B cell (primary cell): ENCODE measurements at places on chromosomes 12 and 14.
A peak's percentile ranks its signal among the peaks of the same experiment; 100 is the strongest.

DNA sequence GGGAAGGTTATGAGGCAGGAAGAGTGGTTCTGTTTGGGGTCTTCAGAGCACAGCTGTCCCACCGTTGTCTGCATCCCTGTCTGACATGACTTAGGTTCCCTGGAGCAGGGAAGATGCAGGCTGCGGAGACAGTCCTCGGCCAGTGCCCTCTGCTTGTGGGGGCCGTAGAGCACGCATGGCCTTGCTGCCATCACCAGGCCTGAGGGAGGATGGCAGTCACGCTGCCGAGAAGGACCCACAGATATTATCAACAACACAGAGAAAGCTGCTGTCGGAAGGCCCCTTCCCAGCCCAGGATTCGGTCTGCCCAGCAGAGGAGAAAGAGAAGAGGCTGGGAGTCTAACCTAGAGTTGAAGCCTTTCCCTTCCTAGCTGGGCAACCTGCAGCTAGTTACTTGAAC is 35.0 kb downstream of the ERH start:
- DNase-seq: no peak

DNA sequence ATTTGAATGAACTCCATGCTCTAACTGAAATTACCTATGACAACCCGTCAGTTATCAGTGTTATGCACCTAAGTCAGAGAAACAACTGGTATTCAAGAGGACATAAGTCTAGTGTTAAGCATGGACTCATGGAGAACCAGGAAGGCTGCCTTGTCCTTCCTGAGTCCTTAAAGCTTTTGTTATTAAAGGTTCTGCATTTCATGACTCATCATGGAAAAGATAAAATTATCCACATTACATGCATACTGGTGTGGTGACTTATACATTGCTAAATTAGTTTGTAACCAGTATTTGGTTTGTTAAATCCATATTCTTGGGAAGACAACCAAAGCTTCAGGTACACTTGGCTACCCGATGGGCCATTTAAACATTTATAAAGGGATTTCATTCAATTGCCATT is 6.5 kb upstream of the OR4E1 start:
- DNase-seq: no peak

DNA sequence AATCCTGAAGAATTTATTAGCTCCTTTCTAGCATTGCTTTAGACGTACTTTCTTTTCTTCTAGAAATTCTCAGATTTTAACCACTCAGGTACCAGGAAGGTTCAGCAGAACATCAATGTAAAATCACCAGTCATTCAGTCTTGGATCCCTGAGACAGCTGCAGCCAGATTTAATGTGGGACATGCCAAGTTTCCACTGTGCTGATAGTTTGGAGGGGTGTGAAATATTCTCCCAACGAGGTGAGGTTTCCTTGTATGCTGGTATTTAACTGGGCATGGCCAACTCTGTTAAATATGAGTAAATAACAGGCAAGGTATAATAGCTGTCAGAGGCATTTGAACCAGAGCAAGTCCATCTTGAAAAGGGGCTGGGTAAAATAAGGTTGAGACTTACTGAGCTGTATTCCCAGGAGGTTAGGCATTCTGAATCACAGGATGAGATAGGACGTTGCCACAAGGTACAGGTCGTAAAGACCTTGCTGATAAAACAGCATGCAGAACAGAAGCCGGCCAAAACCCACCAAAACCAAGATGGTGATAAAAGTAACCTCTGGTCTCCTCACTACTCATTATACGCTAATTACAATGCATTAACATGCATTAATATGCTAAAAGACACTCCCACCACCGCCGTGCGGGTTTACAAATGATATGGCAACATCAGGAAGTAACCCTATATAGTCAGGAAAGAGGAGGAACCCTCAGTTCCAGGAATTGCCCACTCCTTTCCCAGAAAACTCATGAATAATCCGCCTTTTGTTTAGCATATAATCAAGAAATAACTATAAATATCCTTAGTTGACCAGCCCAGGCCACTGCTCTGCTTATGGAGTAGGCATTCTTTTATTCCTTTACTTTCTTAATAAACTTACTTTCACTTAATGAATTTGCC is 75.2 kb upstream of the RASSF8 start:
- no peak for DNase-seq

GRCh38 chr14:105933238-105933637 is 406.9 kb downstream of the TMEM121 start:
- DNase-seq: no peak

DNA sequence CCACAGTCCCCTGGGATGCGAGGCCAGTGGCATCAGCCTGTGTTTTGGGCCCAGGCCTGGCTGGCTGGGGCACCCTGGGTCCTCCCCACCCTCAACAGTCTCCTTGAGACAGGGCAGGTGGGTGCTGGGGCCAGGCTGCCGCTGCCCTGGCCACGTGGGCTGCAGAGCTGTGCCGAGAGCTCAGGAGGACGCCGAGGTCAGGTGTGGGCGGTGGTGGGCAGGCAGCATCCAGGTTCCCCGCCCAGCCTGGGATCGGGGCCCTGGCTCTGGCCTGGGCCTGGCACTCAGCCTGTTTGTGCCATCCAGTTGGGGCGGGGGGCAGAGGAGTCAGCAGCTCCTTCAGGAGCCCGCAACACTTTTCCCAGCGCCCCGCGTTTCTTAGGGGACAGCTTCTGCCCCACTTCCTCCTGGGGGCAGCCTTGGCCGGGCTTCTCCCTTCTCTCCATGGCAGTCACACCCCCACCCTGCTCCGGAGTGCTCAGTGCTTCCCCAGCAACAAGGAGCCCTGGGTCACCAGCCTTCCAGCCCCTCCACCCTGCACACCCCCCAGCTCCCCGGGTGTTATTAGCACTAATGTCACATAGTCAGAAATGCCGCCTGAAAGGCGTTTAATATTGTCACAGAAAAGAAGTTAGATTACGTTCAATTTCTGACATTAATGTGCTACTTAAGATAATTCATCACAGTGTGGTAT is 30.8 kb downstream of the KIF26A start:
- no peak for DNase-seq

DNA sequence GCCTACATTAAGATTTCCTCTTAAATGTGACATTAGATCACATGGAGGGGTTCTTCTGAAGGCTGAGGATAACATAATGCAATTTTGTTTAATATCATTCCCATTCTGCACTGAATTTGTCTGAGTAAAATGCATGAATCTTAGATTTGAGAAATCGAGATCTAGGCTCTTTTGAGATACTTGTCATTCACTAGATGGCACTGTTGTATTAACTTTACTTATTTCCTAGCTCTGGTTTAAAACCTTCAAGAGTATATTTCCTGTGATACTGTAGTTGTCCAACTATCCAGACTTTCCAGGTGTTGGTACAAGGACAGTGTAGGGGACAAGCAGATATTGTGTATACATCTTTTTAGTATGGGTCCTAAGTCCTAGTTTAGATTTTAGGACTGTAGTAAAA is 91.7 kb upstream of the SEL1L start:
- DNase-seq: no peak

- no peak for DNase-seq
Observed at GRCh38 chr12:74959657-74960056, 250.0 kb downstream of the KCNC2 start.

GRCh38 chr12:3310271-3311026 is 180.6 kb upstream of the PRMT8 start:
- no peak for DNase-seq

DNA sequence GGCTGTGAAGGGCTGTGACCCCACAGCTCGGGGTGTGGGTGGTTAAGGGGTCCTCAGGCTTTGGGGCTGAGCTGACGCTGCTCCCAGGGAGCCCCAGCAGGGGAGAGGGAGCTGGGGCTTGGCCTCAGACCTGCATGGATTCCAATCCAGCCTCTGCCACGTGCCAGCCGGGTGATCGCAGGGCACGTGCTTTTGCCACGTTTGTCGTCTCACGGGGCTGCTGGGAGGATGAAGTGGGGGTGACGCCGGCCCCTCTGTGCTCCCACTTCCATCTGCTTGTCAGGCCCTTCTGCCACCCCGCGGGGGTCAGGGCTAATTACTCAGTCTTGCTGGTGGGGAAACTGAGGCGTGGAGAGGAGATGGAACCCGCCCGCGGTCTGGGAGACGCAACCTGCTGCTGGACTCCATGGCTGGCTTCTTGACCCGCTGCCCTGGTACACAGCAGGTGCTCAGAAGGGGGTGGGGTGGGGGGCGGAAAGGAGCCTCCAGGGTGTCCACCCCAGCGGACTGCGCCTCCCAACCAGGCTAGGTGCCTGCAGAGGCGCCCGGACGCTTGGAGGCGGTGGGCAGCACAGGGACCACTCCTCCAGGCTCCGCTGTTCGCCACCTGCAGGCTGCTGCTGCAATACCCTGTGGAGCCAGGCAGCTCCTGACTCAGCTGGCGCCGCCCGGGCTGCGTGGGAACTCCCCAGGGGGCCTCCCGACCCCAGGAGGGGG is 36.4 kb upstream of the PRIMA1 start:
- no peak for DNase-seq

DNA sequence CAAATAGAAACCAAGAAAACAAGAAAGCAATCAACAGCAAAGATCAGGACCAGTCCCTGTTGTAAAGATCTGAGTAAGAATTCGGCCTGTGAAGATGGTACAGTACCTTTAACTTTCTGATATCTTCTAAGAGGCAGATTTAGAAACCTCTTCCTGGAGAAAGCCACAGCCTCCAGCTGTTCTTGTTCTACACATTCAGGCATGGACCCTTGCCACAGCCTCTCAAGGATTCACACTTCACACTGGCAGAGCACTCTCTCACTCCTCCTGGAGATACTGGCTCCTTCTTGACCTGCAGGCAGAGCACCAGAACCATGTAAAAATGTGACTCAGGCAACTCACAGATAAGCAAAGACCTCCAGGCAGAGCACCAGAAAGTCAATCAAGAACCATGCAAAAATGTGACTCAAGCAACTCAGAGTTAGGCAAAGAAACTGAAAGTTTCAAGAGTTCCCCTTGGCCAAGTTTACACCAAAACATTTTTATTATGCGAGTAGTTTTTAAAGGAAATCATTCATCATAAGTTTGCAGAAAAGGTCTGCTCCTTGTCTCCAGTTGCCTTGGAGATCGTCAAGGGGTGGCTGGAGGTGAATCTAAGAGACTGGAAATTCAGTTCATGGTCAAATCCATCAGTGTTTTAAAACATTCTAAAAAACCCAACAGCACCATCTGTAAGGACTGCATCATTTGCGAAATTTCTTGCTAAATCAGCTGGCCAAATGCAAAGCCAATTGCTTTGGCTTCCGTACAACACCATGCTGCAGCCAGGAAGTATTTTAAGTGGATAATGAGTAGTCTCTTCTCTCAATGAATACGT is 119.3 kb upstream of the MDM1 start:
- peak; percentile 46 for DNase-seq

DNA sequence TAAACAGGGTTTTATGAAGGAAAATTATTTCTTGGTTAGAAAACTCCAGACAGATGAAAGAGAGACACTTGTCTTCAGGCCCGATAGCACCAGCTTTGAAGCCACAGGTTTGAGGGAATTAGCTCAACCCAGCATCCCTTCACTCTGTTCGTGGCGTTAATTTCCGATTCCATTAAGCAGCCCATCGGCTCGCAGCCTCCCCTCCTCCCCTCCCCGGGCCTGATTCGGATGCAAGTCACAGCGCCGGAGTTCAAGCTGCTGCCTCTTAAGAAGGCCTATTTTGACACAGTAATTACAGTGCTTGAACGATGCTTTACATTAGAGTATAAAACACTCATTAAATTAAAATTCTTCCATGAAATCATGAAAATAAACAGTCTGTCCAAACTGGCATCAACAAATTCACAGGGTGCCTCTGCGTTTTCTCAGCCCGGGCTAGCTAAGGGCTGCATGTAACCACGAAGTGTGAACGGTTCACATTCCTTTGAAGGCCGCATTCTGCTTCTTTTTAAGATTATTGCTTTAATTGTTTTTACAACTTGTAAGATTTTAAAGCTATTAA is 145.8 kb downstream of the DICER1 start:
- no peak for DNase-seq

- DNase-seq: no peak
Observed at GRCh38 chr12:15575671-15576541, 213.3 kb downstream of the EPS8 start.

GRCh38 chr12:64192644-64193444 is 29.3 kb downstream of the KICS2 start:
- DNase-seq: no peak

DNA sequence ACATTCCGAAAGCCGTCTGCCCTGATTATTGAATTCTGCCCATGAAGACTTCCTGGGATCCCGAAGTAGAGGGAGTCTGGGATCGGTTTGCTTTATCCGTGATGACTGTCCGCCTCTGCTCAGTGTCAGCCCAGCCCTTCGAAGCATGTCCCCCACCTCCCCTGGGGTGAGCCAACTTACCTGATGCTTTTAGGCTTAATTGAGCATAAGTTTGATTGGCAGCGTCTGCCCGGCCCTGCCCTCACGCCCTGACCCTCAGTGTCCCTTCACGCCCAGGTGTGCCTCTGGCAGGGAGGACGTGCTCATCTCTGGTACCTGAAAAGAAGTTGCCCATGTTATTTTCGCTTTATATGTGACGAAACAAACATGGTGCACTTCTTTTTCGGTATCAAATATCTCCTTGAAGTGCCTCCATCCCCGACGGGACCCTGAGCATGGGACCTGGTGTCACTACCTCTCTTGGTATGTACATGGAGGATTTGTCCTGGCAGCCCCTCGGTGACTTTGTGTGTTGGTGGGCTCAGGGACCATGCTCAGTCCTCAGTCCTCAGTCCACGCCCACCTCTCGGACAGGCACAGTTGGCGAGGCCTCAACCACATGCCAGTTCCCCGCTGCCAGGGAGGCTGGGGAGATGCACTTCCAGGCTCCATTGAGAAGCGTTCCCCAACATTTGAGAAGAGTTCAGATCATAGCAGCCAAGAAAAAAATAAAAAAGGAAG is 130.1 kb upstream of the RTL1 start:
- no peak for DNase-seq

GRCh38 chr14:30521899-30522736 is 36.8 kb upstream of the G2E3 start:
- peak; percentile 45 for DNase-seq

DNA sequence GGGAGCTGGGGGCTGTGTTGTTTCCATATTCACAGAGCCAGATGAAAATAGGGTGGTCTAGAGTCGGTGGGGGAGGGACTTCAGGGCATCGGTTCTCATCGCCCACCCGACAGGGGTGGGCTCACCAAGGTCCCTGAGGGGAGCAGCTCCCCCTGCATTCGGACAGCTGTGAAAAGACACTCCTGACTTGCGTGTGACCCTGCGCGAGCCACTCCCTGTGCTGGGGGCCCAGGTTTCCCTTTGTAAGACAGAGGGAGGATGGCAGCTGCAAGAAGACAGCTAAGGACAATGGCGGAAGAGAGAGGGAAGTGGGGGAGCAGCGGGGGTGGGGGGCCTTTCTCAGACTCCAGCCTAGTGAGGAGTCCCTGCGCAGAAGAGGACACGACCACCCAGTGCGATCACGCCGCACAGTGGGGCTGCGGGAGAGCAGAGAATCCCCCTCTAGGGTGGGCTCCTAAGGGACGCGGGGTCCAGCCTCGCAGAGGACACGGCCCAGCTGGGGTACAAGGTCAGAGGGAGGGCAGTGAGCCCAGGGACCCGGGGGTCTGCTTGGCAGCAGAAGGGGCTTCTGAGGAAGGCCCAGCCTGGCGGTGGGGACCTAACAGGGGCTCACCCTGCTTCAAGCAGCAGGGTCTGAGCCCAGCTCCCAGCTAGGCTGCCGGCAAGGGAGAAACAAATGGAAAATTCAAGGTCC is 326.9 kb upstream of the DIO3 start:
- DNase-seq: no peak
